ENCODE measurements at places on chromosomes 2 and 18.

DNA sequence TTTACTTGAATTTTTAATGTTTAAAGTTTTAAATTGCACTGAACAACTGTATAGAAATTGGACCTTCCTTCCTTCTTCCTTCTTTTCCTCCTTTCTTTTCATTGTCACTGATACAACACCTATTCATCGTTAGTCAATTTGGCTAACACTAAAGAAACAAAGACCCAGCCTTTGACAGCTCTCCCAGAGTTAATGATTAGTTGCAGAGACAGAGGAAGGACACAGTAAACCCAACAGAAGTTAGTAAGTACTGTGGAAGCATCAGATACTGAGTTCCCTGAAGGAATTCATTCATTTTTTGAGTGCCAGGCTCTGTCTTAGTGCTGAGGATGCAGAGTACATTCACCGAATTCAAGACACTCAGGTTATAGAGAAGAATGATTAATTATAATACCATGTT, 77.9 kb upstream of the RAB27B start:
- no peak for DNase-seq

- peak; percentile 90 for DNase-seq
Observed at GRCh38 chr2:128260239-128261138, 58.2 kb downstream of the HS6ST1 start.

GRCh38 chr2:237652854-237653253, 25.5 kb downstream of the LRRFIP1 start:
- DNase-seq, result no peak

DNA sequence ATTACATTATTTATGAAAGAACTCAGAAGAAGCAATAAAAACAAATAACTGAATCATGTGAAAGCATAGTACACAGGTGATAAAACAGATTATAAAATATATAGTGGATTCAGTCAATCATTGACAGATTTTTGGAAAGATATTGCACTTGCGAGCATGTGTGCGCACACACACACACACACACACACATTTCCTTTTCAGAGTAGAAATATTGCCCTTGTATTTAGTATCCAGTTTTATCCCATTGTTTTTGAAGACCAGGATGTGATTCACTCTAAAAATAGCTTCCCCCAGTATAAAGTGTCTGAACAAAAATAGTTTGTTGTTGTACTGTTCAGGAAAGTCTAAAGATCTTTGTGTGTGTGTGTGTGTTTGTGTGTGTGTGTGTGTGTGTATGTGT, 145.5 kb downstream of the CALCRL start:
- DNase-seq, result peak; percentile 14

GRCh38 chr2:45283764-45284620, 274.7 kb upstream of the SIX2 start:
- DNase-seq, result peak; percentile 90

- no peak for DNase-seq
Observed at GRCh38 chr18:40102903-40103302, 1852.1 kb upstream of the PIK3C3 start.

DNA sequence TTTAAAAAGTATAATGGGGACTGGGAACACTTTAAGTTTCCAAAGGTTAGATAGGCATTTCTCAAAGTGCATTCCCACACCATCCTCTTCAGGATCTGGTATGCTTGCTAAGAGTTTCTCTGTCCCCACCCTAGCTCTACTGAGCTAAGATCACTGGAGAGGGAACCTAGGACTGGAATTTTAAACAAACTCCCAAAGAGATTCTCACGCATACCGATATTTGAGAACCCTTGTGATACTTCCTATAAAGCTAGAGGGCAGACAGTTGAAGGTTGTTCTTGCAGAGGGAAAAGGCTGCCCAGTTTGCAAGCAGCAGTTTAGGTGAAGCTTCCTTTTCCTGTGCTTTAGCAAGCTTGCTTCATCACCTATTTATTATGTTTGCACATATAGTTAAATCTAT, 3.6 kb downstream of the CNRIP1 start:
- peak; percentile 11 for DNase-seq

DNA sequence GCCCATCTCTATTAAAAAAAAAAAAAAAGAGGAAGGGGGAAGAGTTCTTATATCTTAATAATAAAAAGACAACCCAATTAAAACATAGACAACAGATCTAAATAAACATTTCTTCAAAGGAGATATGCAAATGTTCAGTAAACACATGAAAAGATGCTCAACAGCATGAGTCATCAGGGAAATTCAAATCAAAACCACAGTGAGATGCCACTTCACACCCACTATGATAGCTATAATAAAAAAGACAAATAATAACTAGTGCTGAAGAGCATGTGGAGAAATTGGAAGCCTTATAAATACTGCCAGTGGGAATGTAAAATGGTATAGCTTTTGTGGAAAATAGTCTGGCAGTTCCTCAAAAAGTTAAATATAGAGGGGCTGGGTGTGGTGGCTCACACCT, 61.5 kb upstream of the CYP20A1 start:
- no peak for DNase-seq

DNA sequence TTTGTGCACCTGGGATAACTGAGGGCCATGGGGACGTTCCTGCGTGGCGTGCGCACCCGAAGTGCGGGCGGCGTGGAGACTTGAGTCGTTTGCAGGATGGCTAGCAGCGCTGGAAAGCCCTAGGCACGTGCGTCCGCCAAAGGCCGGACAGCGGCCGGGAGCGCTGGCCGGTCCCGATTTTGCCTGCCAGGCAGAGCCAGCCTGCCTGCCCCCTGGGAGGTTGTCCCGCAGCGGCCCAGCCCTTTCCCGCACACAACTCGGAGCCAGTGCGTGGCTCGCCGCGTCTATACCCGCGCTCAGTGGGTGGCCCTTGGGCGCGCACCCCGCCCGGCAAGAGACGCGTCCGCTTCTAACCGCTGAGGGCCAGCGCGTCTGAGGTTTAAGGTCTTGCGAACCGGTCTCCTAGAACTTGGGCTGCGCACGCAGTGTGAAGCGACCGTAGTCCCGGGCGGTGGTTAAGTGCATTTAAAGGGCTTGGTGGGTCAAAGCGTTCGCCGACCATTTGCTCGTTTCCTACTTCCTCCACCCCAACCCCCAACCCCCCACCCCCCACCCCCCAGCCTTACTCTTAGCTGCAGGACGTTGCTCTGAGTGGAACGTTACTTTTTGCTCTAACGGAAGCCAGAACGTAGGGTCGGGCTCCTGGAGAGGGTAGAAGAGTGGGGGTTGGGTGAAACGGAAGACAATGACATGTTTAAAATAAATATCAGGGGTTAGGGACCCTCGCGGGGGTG, 627 bp downstream of the CDCA7 start:
- DNase-seq, result peak; percentile 75

GRCh38 chr18:6859676-6860422, 130.3 kb downstream of the ARHGAP28 start:
- DNase-seq, result no peak

DNA sequence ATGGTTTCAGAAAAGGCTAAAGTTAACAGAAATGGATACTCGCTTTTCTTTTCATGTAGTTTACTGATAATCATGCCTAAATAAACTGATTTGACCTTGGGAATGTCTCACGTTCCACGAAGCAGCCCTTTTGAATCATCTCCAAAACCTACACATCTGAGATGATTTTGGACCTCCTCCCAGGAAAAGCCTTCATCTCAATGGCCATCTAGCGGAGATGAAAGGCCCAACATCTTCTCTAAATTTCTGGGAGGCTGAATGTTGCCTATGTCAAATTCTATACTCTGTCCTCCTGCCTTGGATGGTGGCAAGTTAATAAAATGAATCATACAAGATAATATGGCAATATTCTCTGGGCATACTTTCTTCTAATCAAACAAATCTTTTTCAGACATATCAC, 448.5 kb downstream of the ZEB2 start:
- DNase-seq, result no peak

DNA sequence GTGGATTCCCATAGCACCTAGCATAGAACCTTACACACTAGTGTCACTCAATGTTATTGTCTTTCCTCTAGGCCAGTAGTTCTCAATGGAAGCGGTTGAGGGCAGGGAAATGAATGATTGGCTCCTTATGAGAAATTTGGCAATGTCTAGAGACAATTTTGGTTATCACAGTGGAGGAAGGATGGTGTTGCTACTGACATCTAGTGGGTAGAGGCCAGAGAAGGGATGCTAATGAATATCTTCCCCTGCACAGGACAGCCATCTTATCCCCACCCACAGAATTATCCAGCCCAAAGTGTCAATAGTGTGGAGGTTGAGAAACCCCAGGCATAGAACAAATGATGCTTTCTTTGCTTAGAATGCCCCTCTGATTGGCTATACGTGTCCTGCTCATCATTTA, 15.8 kb downstream of the C18orf63 start:
- peak; percentile 48 for DNase-seq

- no peak for DNase-seq
Observed at GRCh38 chr2:146992057-146992456, 852.8 kb upstream of the ACVR2A start.

GRCh38 chr2:69221512-69221911, 165.5 kb downstream of the GFPT1 start:
- DNase-seq, result peak; percentile 62

DNA sequence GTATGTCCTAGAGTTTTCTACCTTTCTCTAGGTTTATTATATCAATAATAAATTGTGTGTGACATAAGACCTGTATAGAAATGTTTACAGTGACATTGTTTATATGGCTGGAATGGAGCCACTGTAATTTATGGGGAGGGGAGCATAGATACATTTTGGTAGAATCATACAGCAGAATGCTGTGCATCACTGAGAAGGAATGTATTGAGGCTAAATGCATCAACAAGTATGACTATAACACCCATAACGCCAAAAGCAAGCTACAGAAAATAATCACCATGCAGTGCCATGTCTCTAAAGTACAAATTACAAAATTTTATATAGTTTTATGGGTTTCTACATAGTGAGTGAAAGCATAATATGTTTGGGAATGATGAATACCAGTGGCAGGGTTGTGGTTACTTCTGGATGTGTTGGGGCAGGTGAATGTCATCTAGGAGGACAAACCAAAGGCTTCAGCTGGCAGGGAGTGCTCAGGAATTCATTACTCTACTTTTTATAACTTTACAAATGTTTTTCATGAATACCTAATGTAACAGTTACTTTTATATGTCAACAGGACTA, 226.0 kb upstream of the NETO1 start:
- peak; percentile 43 for DNase-seq

GRCh38 chr2:102657770-102658169, 38.4 kb downstream of the SLC9A2 start:
- no peak for DNase-seq

- peak; percentile 83 for DNase-seq
Observed at GRCh38 chr18:9380621-9381395, 46.2 kb downstream of the TWSG1 start.

- DNase-seq, result peak; percentile 3
Observed at GRCh38 chr2:225779829-225780228, 380.3 kb downstream of the NYAP2 start.

DNA sequence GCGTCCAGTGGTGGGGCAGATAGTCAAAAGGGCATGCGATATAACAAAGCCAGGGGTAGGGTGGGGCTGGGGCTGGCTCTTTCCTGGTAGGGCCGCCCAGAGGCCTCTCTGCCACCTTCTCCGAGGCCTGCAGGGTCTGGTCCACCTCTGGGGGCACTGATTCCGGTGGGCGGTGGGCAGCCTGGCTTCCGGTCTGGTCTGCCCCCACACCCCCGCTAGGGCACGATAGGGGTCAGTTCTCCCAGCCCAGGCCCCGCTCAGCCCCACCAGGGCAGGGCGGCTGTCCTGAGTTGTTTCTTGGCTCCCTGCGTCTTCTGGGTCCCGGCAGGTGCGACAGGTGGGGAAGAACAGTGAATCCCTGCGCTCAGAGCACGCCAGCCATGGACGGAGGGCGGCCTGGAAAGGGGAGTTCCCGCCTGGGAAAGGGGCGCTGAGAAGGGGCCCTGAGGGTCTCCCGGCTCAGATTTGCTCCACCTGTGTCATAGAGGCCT, 707 bp upstream of the ERFE start:
- no peak for DNase-seq

GRCh38 chr2:129334696-129335410, 644.6 kb upstream of the RAB6C start:
- no peak for DNase-seq

DNA sequence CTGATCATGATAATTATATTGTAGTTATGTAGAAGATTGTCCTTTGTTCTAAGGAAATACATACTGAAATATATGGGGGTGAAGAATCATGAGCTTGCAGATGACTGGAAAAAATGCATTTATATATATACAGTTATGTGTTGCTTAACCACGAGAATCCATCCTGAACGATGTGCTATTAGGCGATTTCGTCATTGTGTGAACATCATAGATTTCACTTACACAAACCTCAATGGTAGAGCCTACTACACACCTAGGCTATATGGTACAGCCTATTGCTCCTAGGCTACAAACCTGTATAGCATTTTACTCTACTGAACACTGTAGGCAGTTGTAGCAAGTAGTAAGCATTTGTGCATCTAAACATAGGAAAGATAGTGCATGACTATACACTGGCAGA, 2.6 kb upstream of the ACAA2 start:
- DNase-seq, result no peak

GRCh38 chr2:118019821-118020220, 6.0 kb upstream of the CCDC93 start:
- DNase-seq, result no peak

- no peak for DNase-seq
Observed at GRCh38 chr2:188969651-188970050, 4.5 kb upstream of the COL3A1 start.

GRCh38 chr2:112603731-112604130, 19.3 kb downstream of the CHCHD5 start:
- DNase-seq, result no peak

- peak; percentile 89 for DNase-seq
Observed at GRCh38 chr2:189287982-189288521, 108.5 kb upstream of the COL5A2 start.

GRCh38 chr2:152568531-152568930, 148.7 kb downstream of the PRPF40A start:
- DNase-seq, result no peak

GRCh38 chr18:35703043-35703688, 121.6 kb downstream of the GALNT1 start:
- DNase-seq, result peak; percentile 15

- DNase-seq, result no peak
Observed at GRCh38 chr2:193895226-193895625, 1700.5 kb upstream of the TMEFF2 start.

DNA sequence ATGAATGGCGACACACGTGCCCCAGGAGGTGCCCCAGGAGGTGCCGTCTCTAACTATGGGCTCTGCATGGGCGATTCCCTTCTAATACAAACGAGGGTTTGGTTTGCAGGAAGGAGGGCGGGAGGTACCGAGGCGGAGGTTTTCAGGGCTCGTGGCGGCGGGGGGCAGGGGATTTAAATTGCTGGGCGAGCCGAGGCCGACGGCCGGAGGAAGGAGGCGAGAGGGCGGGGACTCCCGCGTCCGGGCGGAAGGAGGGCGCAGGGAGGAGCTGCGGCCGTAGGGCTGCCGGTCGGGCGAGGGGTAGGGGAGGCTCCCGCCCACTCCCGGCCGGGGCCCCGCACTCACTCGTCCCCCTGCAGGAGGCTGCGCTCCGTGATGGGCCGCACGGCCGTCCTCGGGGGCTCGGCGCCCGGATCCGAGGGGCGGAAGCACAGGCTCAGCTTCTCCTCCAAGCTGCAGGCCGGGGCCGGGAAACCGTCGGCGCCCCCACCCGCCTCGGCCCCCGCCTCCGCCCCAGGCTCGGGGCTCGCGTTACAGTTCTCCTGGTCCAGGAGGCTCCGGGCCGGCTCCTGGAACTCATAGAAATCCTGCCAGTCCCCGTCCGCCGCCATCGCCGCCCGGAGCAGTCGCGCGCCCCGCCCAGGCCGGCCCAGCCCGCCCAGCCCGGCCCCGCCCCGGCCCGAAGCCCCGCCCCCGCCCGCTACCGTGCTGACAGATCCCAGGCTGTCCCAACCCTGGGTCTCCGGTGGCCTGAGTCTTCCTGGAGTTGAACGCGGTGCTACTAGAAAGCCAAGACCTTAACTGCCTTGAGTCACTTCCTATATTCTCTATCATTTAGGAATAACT, at the start of gene FEZ2:
FEZ2 (minus strand) TSS at position 637 of the 846 bp plus-strand sequence; CDS start at position 611, 26 bp downstream.
- peak; percentile 89 for DNase-seq
